ENCODE measurements at places on chromosomes 1 and 21.

GRCh38 chr1:78284354-78284753, 206.4 kb upstream of the PTGFR start:
- no peak for DNase-seq

GRCh38 chr1:26469558-26469957, 2.7 kb upstream of the HMGN2 start:
- DNase-seq, result no peak

DNA sequence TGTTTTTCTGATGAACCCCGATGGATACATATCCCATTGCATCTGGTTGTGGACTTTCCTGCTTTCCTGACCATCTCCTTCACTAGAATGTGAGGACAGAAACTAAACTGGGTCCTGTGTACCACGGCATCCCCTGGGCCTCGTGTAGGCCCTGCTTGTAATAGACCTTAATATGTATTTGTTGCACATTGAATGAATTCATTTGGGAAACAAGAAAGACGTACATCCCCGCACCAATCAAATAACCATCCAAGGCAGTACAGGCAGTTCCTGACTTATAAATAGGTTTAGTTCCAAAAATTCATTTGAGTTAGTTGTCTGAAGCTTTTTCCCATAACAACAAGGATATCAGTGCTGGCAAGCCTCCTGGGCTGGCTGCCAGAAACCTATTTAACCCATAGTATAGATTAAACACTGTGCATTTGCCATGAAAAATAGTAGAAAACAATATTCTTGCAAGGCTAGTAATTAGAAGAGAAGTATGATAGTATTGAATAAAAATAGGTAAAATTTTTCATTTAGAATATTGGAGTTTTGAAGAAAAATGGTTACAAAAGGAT, 81.8 kb upstream of the CD34 start:
- no peak for DNase-seq

GRCh38 chr1:53731779-53732305, 7.1 kb downstream of the GLIS1 start:
- DNase-seq, result no peak

- DNase-seq, result no peak
These were observed 16.2 kb downstream of the RHOU start for GRCh38 chr1:228751360-228752098.

- no peak for DNase-seq
These were observed 15.0 kb downstream of the NES start for GRCh38 chr1:156662005-156662799.
